ENCODE measurements at places on chromosomes 6 and 20. TPM values are rescaled to one million over a fixed set of nuclear protein-coding genes. Genes with fewer than 3 reads are reported as not detected.

Gene SRSF12
- 3.5 TPM for total RNA-seq

Gene SLC17A3
- not detected for total RNA-seq

Gene SDC4
- 104 TPM for total RNA-seq

Gene CST2
- 1.2 TPM for total RNA-seq

Gene TOX2
- 1.5 TPM for total RNA-seq

Gene ANGPT4
- 0.24 TPM for total RNA-seq

Gene ABCF1
- total RNA-seq, result 42.3 TPM

Gene LY6G6F
- not detected for total RNA-seq

Gene FAM184A
- total RNA-seq, result 5.9 TPM

Gene FOXF2
- total RNA-seq, result 1.2 TPM

Gene PRSS16
- not detected for total RNA-seq

Gene TBXT
- not detected for total RNA-seq

Gene MAFB
- 54.0 TPM for total RNA-seq

Gene CNKSR3
- 13.0 TPM for total RNA-seq

Gene TPX2
- total RNA-seq, result 0.76 TPM

Gene DYNLT2
- total RNA-seq, result 1.1 TPM

Gene MAN1A1
- total RNA-seq, result 60.6 TPM

Gene FAXC
- total RNA-seq, result 10.8 TPM

Gene PXDC1
- total RNA-seq, result 99.5 TPM

Gene GABRR1
- total RNA-seq, result 0.29 TPM

Gene LY6G6D
- total RNA-seq, result not detected

Gene BMP7
- not detected for total RNA-seq

Gene TUBB1
- total RNA-seq, result 0.43 TPM

Gene AGER
- 4.6 TPM for total RNA-seq

Gene SLC13A3
- total RNA-seq, result 2.3 TPM

Gene MAP7
- total RNA-seq, result 2.7 TPM

Gene PLEKHG1
- total RNA-seq, result 23.0 TPM

Gene FAM83C
- not detected for total RNA-seq

Gene AVP
- not detected for total RNA-seq

Gene DSP
- 3.4 TPM for total RNA-seq

Gene RAET1G
- total RNA-seq, result not detected

Gene PI16
- total RNA-seq, result 221 TPM

Gene PLG
- not detected for total RNA-seq

Gene LAMA2
- 139 TPM for total RNA-seq

Gene SYCP2L
- 1.1 TPM for total RNA-seq

Gene PRICKLE4
- 5.8 TPM for total RNA-seq

Gene CLDN20
- total RNA-seq, result not detected

Gene C20orf96
- total RNA-seq, result 4.5 TPM

Gene SEL1L2
- 16.1 TPM for total RNA-seq

Gene LIME1
- 4.9 TPM for total RNA-seq

Gene PRRT1
- 3.6 TPM for total RNA-seq

Gene HLA-DPA1
- total RNA-seq, result 84.9 TPM

Gene TSHZ2
- total RNA-seq, result 50.0 TPM

Gene MLN
- total RNA-seq, result not detected

Gene TMEM244
- not detected for total RNA-seq

Gene GABRR2
- total RNA-seq, result 0.93 TPM

Gene PLCB4
- 53.3 TPM for total RNA-seq

Gene NELFE
- total RNA-seq, result 52.0 TPM

Gene EGFL8
- total RNA-seq, result 19.2 TPM

Gene MAPK13
- 7.0 TPM for total RNA-seq

Gene PROKR2
- total RNA-seq, result not detected

Gene ADGRG6
- total RNA-seq, result 15.1 TPM

Gene PLA2G7
- total RNA-seq, result 1.5 TPM

Gene UNC5CL
- 0.42 TPM for total RNA-seq

Gene HCRTR2
- total RNA-seq, result not detected

Gene CPNE5
- total RNA-seq, result 5.2 TPM

Gene TRIM40
- total RNA-seq, result not detected

Gene MUC22
- not detected for total RNA-seq

Gene KCNK16
- not detected for total RNA-seq

All from posterior vena cava (tissue), 2 donors.